NCI-H1694 (cell line): ENCODE measurements at places on chromosomes 16 and 17.

DNA sequence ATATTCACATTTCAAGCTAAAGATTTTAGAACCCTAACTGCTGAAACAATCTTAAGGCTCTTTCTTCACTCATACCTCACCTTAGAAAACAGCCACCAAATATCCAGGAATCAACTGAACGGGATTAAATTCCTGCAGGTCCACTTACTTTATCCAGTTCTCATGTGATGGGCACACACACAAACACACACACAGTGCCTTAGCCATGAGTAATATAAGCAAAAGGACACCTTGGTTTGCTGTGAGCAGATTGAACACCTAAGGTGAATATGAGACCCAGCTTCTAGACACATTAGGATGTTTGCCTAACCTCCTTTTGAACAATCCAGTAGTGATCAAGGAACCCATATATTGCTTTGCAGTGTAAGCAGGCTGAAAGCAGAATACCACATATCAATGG lies 81.5 kb downstream of the TUBD1 start:
- DNase-seq: no peak

GRCh38 chr16:11356573-11357331 lies 11.5 kb downstream of the RMI2 start:
- DNase-seq: peak; percentile 16

GRCh38 chr16:68660359-68660795 lies 15.3 kb downstream of the CDH3 start:
- no peak for DNase-seq

GRCh38 chr17:44247440-44247841 lies 20.5 kb downstream of the SLC4A1 start:
- DNase-seq: no peak

GRCh38 chr17:30823421-30823820 lies 1.1 kb downstream of the CRLF3 start:
- DNase-seq: no peak

- no peak for DNase-seq
These were observed 5.1 kb upstream of the CX3CL1 start for GRCh38 chr16:57367116-57367752.

DNA sequence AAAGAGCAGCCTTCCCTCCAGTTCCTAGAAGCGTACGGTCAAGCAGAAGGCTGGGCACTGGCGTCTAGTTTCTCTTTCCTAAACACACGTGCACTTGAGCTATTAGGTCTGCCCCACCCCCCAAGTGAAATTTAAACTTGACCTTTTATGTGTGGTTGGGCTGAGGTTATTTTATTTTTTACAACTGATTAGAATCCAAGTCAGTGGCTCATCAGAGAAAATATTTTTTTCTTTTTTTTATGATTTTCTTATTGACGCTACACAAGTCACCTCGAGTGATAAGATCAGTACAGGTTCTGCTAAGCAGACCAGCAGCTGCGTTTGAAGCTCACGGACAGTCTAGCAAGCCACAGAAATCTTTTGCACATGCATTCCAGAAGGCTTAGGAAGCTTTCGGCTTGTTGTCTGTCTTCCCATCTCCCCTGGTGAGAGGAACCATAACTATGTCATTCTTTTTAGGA lies 95.1 kb downstream of the ZFHX3 start:
- DNase-seq: no peak

DNA sequence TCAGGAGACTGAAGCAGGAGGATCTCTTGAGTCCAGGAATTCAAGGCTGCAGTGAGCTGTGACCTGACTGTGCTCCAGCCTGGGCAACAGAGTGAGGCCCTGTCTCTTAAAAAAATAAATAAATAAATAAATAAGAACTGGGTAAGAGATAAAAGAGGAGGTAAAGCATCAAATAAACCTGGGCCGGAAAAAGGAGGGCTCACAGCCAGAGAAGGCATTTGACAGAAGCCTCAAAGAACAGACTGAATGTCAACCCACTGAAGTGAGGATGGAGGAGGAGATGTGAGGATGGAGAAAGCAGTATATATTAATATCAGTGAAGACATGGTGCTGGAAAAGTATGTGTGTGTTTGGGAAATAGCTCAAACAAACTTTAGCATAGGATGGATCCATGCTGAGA lies 6.1 kb downstream of the NOG start:
- DNase-seq: no peak

DNA sequence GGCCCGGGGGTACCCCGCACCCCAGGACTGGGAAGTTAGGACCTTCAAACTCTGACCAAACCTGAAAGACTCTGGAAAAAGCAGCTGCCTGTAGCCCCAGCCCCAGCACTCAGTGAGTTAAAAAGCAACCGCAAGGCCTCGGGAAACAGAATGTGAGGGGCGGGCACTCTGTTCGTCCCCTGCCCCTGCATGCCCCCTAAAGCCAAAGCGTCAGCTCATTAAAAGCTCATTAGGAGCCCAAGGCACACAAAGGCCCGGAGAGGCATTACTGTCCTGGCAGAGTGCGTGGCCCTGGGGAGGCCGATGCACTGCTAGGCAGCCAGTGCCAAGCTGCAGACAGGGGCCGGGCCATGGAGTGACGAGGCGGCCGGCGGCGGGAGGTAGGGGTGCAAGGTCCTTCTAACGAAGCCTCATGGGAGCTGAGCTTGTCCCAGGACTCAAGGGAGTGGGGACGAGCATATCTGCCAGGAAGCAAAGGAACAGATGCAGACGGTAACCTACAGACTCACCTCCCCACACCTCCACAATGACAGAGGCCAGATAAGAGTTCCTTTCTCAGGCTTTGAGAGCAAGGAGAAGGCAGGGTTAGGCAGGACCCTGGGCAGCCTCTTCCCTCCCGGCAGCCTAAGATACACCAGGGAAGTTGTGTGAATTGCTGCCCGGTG lies 116.8 kb downstream of the ENGASE start:
- DNase-seq: no peak

DNA sequence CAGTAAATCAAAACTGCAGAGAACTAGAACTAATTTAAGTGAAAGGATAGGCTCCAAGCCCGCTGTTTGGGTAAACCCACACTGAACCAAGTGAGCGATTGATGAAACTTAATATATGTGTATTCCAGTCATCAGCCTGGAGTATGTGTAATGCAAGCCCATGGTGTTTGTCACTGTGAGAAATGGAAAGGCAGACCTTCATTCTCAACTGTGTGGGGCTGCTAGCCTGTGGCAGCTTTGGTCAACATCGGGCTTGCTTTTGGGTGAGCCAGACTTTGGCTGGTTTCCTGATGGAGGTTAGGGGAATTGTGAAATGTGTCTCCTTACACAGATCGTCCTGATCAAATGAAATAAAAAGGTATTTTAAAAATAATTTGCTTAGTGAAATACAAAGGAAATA lies 279.9 kb downstream of the IRX3 start:
- DNase-seq: no peak

DNA sequence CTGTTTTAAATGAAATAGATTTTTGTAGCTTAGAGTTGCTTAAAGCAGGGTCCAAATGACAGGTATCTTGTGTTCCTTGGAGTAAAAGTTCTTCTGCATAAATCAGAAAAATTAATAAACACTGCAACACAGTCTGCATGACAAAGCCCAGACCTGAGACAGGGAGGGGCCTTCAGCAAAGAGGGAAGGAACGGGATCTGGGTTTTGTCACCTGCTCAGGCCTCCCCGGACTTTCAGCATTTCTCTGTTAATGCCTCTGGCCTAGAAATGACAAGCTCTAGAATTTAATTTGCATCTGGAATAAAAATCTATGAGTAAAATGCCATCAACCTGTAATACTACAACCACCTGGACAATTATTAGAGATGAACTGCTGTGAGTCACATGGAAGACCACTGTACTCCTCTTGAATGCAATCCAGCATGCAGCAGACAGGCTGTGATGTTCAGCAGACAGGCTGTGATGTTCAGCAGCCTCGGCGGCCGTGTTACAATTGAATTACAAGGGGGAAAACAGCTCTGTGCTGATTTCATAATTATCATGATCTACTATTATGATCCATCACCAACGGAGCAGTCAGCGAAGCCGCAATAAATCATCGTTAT lies 170.2 kb downstream of the TOX3 start:
- DNase-seq: no peak

DNA sequence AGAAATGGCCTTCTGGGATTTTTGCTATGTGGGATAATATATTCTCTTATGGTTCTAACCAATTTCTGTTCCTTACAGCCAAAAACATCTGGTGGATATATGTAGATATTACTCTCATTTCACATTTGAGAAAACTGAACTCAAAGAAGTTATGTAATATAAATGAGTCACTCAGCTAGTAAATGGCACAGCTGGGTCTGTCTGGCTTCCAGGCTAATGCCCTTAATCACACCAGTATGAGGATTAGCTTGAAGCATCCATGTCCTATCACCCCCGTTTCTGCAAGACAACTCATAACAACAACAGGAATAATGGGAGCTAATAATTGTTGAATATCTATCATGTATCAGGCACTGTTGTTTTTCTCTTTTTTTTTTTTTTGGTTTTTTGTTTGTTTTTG lies 34.4 kb upstream of the USP7 start:
- no peak for DNase-seq

DNA sequence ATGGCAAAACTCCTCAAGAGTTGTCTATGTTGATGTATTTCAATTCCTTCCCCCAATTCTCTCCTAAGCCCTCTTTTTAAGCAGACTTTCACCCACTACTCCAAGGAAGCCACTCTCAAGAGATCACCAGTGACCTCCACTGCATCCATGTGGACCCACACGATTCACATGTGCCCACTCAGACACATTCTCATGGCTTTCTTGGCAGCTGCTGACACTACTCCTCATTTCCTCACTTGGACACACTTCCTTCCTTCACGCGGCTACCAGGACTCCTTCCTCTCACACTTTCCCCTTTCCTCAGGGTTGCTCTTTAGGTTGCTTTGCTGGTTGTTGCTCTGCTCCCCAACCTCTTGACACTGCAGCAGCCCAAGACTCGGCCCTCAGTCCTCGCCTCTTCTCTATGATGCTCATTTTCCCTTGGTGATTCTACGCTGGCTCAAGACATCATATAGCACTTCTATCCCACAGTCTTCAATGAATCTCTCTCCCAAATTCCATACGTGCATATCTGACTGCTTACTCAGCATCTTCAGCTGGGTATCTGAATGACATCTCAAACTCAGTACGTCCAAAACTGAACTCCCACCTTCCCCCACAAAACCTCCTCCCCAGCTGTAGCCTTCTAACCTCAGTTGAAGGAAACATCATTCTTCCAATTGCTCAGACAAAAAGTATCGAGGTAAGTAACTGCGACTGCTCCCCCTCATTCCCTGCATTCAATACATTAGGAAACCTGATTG lies 28.2 kb downstream of the HELZ start:
- DNase-seq: no peak

GRCh38 chr16:23333034-23333579 lies 31.0 kb downstream of the SCNN1B start:
- no peak for DNase-seq

DNA sequence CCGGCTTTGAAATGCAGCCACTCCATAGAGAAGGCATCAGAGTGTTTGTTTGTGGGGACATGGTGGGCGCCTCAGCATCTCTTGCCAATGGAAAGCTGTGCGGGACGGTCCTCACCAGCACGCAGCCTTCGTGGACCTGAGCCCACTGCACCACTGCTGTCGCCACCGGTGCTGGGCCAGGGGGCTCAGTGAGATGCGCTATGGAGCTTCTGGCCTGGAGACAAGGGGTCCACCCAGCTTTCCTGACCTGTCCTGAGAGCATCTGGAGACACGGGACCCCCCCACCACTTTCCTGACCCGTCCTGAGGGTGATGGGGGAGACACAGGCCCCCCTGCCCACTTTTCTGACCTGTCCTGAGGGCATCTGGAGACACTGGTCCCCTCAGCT lies 79.4 kb downstream of the LMF1 start:
- no peak for DNase-seq

DNA sequence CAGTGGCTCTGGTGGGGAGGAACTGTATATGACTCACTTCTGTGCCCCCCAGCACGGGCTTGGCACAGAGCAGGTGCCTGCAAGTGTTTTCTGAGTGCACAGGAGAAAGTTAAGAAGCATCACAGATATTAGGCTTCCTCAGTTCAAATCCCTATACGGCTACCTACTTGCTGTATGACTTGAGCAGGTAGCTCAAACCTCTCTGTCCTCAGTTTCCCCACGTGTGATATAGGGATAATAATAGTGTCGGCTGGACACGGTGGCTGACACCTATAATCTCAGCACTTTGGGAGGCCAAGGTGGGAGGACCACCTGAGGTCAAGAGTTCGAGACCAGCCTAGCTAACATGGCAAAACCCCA lies 95.7 kb downstream of the C16orf78 start:
- no peak for DNase-seq

DNA sequence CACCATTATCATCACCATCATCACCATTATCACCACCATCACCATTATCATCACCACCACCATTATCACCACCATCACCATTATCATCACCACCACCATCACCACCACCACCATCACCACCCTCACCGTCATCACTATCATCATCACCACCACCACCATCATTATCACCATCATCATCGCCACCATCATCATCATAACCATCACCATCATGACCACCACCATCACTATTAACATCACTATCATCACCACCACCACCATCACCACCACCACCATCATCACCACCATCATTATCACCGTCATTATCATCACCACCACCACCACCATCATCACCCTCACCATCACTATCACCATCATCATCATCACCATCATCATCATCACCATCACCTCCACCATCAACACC lies 9.1 kb downstream of the FOXL1 start:
- DNase-seq: no peak

- no peak for DNase-seq
These were observed 15.8 kb downstream of the PGS1 start for GRCh38 chr17:78394209-78394608.

- no peak for DNase-seq
These were observed 111.7 kb downstream of the ABCC6 start for GRCh38 chr16:16111639-16112038.

DNA sequence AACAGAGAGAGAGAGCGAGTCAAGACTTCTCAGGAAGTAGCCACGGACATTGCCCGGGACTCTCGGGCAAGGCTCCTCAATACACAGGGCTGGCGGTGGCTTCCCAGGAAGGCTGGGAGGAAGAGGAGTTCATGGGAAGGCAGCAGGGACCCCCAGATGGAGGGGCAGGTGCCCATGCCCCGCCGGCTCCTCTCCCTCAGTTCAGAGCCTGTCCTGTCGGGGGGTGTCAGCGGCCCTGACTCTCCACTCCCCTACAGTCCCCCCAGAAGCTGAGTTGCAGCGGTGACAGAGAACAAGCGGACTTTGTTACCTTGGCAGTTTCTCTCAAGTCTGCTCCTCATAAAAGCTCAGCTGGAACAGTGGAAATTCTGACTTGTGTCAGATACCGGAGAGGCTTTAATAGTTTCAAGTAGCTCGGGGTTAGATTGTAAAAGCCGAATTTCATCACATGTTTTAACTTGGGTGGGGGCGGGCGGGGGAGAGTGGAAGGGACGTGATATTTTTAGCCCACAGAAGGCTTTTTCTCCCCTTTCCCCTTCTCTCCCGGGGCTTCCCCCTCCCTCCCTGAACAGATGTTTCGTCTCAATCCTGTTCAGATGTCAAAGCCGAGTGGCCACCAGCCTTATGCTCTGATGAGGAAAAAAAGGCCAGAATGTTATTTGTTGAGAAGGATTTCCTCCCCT lies 65.2 kb downstream of the NKD1 start:
- no peak for DNase-seq

GRCh38 chr17:56723421-56723820 lies 110.3 kb downstream of the C17orf67 start:
- peak; percentile 23 for DNase-seq

GRCh38 chr17:74941128-74941725 lies 5.5 kb downstream of the OTOP3 start:
- no peak for DNase-seq
